Activated CD4-positive, alpha-beta T cell treated with anti-CD3 and anti-CD28 coated beads, Interleukin-2, amount 50 U/mL, for 48 hours (primary cell): ENCODE measurements at places on chromosomes 11 and 22.
A peak's percentile ranks its signal among the peaks of the same experiment; 100 is the strongest.

- DNase-seq, result peak; percentile 52
Observed at GRCh38 chr11:86632499-86633269, 39.7 kb downstream of the ME3 start.

DNA sequence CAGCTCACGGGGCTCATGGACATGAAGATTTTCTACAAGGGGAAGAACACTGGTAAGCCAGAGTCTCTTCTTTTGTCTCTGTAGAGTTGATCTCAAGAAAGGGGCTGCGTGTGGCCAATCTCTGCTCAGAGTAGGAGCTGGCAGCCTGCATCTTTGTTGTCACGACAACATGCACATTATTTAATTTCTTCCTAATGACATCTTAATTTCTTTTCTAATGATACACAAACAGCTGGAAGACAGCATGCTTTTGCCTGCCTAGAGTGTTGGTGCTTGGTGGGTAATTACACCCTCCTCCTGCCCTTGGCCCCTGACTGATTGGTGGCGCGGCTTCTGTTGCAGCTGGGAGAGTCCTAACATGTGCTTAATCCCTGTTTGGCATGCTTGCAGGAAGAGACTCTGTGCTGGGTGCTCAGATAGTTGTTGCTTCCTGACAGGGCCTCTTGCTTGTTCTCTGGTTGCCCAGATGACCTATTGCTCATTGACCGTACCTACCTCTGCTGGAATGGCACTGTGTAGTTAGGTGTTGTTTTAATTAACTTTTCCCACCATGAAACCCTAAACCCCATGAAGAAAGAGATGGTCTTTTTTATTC lies 106.9 kb upstream of the SORL1-AS1 start:
- no peak for DNase-seq

GRCh38 chr11:125072218-125072960 lies 9.3 kb downstream of the SLC37A2 start:
- DNase-seq, result no peak

- peak; percentile 9 for DNase-seq
Observed at GRCh38 chr11:111602865-111603610, 789 bp downstream of the SIK2 start.

DNA sequence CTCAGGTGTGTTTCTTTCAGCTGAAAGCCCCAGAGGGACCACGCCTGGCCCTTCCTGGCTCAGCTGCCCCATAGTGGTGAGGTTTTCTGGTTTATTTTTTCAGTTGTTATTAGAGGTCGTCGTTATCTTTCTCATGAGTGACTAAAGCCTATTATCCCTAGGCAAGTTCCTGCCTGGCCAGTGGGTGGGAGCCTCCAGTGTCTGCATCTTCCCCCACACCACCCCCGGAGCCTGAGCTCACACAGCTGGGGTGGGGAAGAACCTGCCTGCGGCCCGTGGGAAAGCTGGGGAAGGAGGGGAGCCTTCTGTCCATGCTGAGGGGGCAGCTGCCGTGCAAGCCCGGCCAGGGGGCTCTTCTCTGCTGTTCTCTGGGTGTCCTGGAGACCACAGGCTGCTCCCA lies 24.3 kb upstream of the PPFIA1 start:
- no peak for DNase-seq

GRCh38 chr11:106724293-106724892 lies 293.9 kb downstream of the GUCY1A2 start:
- DNase-seq, result no peak

DNA sequence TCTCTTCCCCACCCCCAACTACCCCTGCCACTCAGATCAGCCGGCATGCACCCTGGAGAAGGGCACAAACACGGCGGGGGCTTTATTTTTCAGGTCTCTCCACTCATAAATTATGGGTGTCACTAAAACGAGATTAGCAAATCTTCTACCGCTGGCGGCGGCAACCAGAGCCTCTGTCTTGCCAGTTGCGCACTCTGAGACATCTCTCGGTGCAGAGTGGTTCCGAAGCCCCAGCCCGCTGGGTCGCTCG lies 125.3 kb upstream of the C11orf58 start:
- DNase-seq, result no peak

DNA sequence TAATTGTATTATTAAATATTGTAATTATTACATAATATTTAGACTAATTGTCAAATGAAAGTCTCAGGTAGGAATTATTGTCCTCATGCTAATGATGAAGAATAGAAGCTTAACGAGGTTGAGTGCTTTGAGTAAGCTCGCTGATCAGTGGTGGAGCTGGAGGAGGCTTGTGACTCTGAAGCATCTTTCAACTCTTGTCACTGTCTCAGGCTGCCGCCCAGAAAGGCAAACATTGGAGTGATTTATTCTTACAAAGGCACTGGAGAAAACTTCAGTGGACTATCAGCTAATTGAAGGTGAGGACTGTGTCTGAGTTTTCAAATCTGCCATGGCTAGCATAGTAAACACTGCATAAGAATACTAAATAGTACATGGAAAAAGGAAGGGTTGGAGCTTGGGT lies 595.1 kb downstream of the NTM start:
- DNase-seq, result no peak

- peak; percentile 40 for DNase-seq
Observed at GRCh38 chr11:94897330-94897768, 76.0 kb downstream of the CWC15 start.

GRCh38 chr22:19631899-19632667 lies 82.2 kb upstream of the SEPTIN5 start:
- peak; percentile 18 for DNase-seq

GRCh38 chr11:35786188-35786587 lies 123.6 kb downstream of the TRIM44 start:
- no peak for DNase-seq

GRCh38 chr11:93407777-93408401 lies 77.3 kb downstream of the DEUP1 start:
- DNase-seq, result no peak

DNA sequence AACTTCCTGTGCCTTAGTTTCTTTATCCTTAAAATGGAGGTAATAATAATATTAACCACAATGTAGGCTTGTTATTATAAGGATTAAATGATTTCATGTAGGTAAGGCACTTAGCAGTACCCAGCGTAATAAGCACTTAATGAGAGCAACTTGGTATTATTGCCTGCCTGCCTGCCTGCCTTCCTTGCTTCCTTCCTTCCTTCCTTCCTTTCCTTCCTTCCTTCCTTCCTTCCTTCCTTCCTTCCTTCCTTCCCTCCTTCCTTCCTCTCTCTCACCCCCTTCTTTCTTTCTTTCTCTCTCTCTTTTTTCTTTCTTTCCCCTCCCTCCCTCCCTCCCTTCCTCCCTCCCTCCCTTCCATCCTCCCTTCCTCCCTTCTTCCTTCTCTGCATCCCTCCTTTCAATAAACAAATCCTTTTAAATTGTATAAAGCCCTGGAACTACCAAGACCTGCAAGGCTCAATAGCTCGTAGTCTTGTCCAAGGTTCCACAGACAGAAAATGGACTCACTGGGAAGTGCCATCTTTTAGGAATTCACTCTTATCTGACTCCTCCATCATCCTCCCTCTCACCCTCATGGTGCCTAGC lies 20.7 kb upstream of the TIMP3 start:
- no peak for DNase-seq

DNA sequence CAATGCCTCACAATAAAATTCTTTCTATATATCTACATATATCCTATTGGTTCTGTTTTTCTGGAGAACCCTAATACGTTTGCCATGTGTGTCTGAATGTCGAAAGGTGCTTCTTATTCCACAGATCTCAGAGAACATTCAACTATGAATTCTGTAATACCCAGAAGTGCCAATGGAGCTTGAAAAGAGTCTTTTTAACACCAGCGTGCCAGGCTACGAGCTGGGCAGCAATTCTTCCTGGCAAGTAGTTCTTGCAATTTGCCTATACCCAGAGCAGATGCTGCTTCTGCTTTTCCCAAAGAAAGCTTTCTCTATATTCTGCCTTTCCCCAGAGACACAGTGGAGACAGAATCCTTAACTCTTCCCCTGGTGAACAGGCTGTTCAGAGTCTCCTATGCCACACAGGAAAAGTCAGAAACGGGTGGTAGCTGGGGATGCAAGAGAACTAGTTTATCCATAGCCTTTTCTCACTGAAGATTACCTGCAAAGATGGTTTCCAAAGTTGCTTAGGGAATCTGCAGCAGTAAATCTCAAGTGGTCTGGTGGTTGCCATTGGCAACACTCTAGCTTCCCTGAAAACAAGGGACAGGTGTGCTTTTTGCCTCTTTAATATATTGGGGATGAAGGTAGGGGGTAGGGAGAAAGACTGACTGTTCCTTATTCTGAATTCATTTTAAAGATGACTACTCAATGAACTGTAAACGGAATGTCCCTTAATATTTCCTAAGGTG lies 16.8 kb upstream of the PAFAH1B2 start:
- DNase-seq, result no peak

DNA sequence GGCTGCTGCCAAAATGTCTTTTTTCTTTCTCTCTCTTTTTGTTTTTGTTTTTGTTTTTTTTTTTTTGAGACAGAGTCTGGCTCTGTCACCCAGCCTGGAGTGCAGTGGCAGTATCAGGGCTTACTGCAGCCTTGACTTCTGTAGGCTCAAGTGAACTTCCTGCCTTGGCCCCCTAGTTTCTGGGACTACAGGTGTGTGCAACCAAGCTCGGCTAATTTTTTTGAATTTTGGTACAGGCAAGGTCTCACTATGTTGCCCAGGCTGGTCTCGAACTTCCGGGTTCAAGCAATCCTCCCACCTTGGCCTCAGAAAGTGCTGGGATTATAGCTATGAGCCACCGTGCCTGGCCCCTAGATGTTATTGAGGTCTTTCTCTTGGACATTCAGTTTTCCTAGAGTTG lies 2.2 kb upstream of the DDX10 start:
- DNase-seq, result no peak

DNA sequence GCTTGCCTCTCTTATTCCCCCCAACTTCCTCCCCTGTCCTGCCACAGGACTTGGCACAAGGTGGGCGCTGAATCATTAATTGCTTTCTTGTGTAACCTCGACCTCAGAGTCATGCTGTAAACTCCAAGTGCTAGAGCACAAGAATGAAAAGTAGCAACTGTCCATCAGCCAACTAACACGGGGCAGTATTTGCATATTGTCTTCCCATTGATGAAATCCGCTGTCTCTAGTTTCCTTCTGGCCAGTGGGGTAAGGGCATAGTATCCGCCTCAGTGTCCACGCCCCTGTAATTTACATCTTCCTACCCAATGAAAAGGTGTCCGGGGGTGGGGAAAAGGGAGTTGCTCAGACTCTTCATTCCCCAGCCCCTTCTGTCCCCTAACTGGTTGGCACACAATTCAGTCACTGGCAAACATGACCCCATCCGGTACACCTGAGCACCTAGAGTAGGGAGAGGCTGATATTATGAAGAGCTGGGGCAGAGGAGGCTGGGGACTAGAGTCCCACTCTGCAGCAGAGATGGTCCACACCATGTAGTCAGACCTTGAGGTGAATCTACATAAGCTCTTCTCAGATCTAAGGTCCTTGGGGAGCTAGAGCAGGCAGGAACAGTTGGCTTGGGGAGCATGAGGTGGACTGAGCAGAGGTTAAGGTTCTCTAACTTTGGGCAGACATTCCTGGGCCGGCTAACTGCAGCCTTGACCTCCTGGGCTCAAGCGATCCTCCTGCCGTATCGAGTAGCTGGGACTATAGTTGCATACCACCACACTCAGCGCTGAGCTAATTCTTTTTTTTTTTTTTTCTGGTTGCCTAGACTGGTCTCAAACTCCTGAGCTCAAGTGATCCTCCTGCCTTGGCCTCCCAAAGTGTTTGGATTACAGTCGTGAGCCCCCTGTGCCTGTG lies 6.8 kb upstream of the GGA1 start:
- no peak for DNase-seq

DNA sequence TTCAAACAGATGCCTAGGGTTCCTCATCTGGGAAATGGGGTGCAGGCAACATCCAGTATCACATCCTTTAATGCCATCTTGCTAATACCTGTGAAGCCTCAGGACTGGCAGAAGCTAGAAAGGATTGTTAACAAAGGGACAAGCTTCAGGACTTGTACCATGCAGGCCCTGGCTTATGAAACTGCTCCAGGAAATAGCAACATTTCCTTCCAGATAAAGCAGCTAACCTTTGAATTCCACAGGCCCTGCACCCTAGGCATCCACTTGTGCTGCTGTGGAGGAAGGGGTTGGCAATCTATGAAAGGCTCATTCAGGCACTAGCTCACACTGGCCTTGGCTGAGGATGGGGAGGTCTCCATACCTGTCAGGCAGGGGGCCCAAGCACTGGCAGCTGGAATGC lies 87.2 kb downstream of the BTBD10 start:
- DNase-seq, result no peak

DNA sequence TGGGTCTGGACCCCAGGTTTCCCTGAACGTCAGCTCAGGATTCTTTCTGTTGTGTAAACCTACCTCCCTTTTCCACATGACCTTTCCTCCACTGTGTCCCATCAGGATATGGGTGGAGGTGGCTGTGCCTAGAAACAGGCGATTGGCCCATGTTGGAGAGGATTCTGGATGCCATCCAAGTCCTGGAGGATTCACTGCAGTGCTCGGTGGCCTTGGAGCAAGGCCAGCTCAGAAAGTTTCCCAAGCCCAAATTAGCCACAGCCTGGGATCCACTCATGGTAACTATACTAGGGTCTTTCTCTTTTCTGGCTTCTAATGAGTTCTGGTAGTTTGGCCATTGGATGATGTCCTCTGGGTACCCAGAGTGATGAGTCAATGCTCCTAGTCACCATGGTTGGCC lies 141.6 kb downstream of the SNX19 start:
- DNase-seq, result no peak

GRCh38 chr11:115497303-115497702 lies 6.9 kb downstream of the CADM1 start:
- no peak for DNase-seq

- DNase-seq, result no peak
Observed at GRCh38 chr11:34232807-34233206, 125.0 kb downstream of the ABTB2 start.

DNA sequence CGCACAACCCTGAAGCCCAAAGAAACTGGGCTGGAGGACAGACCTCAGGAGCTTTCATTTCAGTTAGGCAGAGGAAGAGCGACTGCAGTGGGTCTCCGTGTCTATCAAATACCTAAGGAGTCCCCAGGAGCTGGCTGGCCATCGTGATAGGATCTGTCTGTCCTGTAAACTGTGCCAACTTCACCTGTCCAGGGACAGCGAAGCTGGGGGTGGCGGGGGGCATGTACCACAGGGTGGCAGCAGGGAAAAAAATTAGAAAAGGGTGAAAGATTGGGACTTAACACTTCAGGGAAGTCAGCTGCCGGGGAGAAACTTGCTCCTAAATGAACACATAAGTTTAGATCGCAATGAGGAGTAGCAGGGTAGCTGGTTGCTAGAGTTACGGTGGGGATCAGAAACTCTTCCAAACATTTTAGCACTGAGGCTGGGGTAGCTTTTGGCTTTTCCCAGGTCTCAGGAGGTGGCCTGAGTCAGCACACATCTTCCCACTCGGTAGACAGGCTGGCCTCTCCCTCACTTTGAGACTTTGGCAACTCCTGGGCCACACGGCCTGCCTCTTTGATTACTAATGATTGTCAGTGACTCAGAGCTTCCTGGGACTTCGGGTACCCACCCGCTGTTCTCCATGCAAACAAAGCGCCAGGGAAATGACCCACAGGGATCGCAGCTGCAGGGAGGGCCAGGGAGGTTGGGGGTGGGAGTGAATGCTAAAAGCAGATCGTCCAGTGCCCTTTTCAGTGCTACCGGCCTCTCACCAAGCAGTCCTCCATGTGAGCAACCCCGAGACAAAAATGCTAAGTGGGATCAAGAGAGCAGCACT lies 2.9 kb upstream of the MTFP1 start:
- DNase-seq, result peak; percentile 71

GRCh38 chr11:69638941-69639681 lies 1.8 kb upstream of the CCND1 start:
- peak; percentile 29 for DNase-seq
